Sciatic nerve (tissue), 2 donors: ENCODE measurements at places on chromosomes 2 and 18. TPM values are rescaled to one million over a fixed set of nuclear protein-coding genes. Genes with fewer than 3 reads are reported as not detected.

The POTEF gene
- total RNA-seq, result 2.0 TPM

The REG3A gene
- total RNA-seq, result 2.3 TPM

The TPGS2 gene
- total RNA-seq, result 56.4 TPM

The MOGAT1 gene
- 0.45 TPM for total RNA-seq

The CNDP1 gene
- 0.31 TPM for total RNA-seq

The ALPP gene
- not detected for total RNA-seq

The RNF125 gene
- total RNA-seq, result 8.5 TPM

The HOXD12 gene
- not detected for total RNA-seq

The ACADL gene
- 32.4 TPM for total RNA-seq

The PLEK gene
- total RNA-seq, result 21.0 TPM

The CABLES1 gene
- total RNA-seq, result 18.5 TPM

The GALNT5 gene
- 0.80 TPM for total RNA-seq

The CROCC2 gene
- total RNA-seq, result 0.18 TPM

The FSHR gene
- not detected for total RNA-seq

The COLEC11 gene
- total RNA-seq, result 1.1 TPM

The DYNAP gene
- not detected for total RNA-seq

The TWIST2 gene
- 13.6 TPM for total RNA-seq

The SNTG2 gene
- 4.4 TPM for total RNA-seq

The VAMP8 gene
- 31.1 TPM for total RNA-seq

The AGXT gene
- total RNA-seq, result not detected

The CHCHD5 gene
- total RNA-seq, result 21.2 TPM

The FOXI3 gene
- total RNA-seq, result not detected

The KCNG2 gene
- 0.22 TPM for total RNA-seq

The GPBAR1 gene
- 0.94 TPM for total RNA-seq

The LIMS4 gene
- 2.2 TPM for total RNA-seq

The SKA1 gene
- total RNA-seq, result 0.36 TPM

The LGALSL gene
- total RNA-seq, result 18.6 TPM

The RAD51AP2 gene
- total RNA-seq, result not detected

The CNNM3 gene
- total RNA-seq, result 26.4 TPM

The MARCHF7 gene
- total RNA-seq, result 92.2 TPM

The SP5 gene
- total RNA-seq, result 2.4 TPM

The CPO gene
- total RNA-seq, result 0.89 TPM
